LNCaP clone FGC (cell line): ENCODE measurements at places on chromosomes 11 and 22.

- DNase-seq: no peak
Measured at GRCh38 chr11:110587972-110588371, 124.3 kb downstream of the ARHGAP20 start.

DNA sequence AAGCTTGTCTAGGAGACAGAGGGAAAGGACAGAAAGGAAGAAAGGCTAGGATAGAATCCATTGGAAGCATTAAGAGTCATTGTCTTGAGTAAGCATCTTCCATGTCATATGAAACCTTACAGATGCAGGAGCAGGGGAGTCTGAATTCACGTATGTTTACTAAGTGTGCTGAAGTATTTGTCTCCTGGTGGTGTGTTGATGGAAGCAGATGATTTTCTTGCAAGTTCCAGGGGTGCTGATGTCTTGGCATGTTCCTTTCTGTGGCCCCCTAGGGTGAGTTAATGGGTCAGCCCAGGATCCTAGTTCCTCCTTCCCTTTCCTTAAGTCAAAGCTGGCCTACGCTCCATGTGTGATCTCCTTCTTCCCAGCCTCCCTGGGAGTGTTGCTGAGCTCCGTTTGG is 110.2 kb downstream of the TEAD1 start:
- DNase-seq: no peak

GRCh38 chr22:48979482-48979881 is 848.2 kb downstream of the BRD1 start:
- no peak for DNase-seq

DNA sequence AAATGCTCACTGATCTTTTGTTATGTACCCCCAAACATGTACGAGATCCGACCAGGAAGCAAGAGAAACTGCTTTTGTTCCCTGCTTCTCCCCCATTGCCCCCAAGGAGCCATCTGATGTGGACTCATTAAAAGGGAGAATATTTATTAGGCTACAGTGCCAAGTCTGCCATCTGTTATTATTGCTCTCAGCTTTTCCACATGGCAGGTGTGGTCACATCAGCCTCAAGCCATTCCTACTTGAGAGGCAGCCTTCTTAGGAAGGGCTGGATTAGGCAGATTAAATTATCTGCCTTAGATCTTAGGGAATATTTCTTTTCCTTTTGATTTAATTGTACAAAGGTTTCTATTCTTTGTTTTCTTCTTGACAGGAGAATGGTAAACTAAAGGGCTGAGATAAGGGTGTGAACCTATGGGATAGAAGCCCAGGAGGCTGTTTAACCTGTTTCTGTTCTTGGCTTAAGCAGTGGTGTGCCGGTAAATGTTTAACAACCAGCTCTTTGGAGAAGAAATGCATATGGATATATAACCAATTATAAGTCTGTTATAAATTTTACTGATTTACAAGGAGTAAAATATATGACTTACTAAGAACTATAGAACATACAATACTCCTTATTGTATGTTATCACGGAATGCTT is 88.8 kb downstream of the PDHX start:
- peak; percentile 92 for DNase-seq

DNA sequence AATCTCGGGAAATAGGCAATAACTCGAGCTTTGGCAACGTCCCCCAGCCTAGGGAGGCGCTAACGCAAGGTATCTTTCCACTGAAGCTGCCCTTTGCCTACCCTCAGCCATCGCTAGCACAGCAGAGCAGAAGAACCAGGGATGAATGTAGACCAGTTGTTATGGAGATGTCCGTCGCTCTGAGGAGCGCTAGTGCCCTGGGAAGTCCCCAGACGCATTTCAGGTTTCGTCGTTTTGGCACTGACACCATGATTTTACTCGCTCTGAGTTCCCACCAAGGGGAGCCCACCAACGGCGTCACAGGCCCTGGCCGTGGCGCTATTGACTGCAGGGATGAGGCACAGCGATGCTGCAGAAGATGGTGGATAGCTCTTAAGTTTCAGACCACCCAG is 22.7 kb upstream of the BDNF start:
- no peak for DNase-seq

DNA sequence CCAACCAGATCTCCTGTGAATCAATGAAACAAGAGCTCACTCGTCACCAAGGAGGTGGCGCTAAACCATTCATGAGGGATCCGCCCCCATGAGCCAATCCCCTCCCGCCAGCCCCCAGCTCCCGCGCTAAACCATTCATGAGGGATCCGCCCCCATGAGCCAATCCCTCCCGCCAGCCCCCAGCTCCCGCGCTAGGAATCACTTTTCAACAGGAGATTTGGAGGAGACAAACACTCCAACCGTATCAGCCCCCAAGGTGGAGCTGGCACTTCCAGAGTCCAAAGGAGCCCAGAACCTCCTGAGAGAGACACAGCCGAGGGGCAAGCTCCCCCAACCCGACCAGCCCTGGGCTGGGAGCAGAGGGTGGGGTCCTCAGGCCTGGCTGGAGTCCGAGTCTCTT is 40.9 kb upstream of the PRR5 start:
- DNase-seq: no peak

DNA sequence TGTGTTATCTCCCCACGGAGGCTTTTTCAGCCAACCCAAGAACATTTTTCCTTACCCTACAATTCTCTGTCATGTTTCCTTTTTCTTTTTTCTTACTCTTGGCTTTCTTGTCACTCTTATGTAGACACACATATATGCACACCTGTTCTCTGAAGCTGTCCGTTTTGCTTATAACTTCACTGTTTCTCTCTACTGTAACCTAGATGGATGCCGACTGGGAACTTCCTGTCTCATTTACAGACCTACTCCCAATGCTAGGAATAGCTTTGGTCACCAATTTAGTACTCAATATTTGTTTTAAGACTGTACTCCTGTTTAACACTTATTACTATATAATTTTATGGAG is 9.9 kb upstream of the CASP12 start:
- no peak for DNase-seq

DNA sequence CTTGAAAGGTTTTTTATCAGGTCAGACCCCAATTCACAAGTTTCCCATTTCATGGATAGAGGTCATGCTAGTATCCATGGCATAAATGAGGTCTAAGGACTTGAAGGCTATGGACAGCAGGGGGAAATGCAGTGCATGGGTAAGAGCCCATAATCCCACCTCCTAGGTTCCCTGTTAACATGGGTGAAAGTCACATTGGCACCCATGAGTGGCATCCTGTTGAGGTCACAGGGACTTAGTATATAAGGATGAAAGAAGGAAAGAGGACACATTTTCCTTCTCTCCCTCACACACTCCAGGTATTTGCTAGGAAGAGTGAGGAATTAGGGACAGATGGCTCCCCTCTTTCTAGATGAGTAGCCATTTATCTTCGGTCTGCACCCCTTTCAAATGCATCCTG is 9.4 kb upstream of the GLYAT start:
- DNase-seq: no peak

- no peak for DNase-seq
Measured at GRCh38 chr11:15590132-15590531, 475.4 kb downstream of the INSC start.

DNA sequence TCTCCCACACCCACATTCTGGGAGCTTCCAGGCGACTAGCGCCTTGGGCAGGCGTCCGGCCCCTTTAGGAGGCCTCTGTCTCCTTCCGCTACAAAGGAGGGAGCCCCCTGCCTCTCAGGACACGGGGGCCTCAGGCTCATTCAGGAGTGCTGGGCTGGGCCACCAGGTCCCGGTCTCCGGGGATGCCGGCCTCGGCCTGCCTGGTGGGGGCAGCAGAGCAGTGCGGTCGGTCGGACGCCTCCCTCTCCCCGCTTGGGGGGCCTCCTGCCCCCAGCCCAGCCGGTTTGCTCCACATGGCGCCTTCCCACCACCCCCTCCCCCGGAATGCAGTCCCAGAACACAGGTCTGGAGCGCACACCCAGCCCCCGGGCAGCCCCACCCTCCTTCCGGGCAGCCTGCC is 21.9 kb downstream of the MRPL23 start:
- no peak for DNase-seq

DNA sequence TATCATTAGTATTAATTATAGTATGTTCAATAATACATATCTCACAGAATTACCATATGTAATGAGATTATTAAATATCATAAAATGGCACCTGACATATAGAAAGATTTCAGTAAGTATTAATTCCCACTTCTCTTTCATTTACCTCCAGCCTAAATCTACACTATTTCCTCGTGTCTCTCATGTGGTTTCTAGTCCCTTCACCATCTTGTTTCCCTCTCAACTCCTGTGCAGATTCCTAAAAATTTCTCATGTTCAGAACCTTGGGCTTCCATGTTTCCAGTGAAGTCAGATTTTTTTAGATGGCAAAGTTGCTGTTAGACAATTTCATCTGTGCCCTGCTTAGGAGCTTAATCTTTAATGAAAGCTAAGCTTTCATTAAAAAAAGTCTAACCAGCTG is 14.1 kb upstream of the HBE1 start:
- no peak for DNase-seq

- no peak for DNase-seq
Measured at GRCh38 chr11:123509737-123510578, 79.9 kb downstream of the GRAMD1B start.

DNA sequence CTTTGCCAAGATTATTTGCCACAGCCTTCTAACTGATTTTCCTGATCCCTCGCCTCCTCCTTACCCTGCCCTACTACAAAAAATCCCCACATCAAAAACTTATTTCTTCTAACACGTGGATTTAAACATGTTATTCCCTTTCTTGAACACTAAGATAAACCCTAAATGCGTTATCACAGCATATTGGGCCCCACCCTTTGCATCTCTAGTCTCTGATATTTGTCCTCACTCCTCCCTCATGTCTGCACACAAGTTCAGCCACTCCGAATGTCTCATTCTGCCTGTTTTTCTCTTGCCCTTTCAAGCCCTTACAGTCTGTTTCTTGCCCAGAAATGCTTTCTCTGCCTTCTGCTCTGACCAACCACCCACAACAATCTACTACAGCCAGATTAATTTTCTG is 10.6 kb upstream of the ACER3 start:
- no peak for DNase-seq

DNA sequence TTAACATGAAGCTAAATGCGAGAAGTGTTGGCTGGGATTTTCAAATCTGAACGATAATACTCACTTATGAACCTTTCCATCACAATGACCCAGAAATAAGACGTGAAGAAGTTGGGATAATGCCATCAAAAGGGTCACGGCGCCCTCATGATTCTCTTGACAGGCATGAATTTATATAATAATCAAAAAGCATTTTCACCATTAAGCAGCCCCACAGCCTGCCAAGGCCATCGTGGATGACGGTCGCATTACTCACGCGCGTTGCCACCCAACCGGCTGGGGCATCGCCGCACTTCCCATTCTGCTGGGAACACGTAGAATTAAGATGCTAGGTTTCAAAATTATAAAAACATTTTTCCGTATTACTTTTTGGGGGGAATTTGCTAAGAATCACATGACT is 18.9 kb upstream of the GAL start:
- no peak for DNase-seq

DNA sequence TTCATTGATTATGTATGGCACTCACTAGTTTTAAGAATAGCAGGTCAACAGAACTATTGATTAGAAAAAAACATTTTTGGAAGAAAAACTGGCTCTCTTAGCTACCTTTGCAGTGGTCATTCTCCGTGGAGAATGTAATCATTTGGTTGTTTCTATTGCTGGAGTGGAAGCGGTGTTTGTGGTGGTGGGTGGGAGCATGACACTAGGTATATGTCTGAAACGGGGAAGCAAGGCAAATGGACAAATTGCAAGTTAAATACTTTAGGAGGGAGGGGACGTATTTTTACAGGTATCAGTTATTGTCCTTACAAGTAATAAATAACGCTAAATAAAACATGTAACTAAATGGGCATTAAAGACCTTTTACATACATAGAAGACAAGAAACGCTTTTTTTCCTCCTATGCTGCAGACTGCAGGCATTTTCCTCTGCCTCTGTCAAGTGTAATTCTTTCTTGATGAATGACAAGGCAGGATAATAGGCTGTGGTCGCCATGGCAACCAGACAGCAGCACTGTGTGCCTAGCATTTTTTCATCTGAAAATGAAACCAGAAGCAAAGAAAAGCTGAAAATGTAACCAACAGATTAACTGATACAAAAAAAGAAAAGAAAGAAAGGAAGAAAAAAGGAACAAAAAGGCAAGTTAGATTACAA is 46.2 kb downstream of the BLID start:
- no peak for DNase-seq

- no peak for DNase-seq
Measured at GRCh38 chr11:4092026-4092425, 2.6 kb upstream of the RRM1 start.

GRCh38 chr11:19604679-19605375 is 107.8 kb upstream of the NAV2 start:
- DNase-seq: no peak

GRCh38 chr22:41482319-41482935 is 13.5 kb downstream of the ACO2 start:
- DNase-seq: no peak

- no peak for DNase-seq
Measured at GRCh38 chr11:106391771-106392420, 314.4 kb downstream of the AASDHPPT start.

- DNase-seq: no peak
Measured at GRCh38 chr22:46731246-46732040, 6.6 kb downstream of the CERK start.
